Tibial artery (tissue), 4 donors: ENCODE measurements at places on chromosomes 7 and 10.

GRCh38 chr10:62014510-62014909, 113.0 kb downstream of the ARID5B start:
- no peak for DNase-seq

DNA sequence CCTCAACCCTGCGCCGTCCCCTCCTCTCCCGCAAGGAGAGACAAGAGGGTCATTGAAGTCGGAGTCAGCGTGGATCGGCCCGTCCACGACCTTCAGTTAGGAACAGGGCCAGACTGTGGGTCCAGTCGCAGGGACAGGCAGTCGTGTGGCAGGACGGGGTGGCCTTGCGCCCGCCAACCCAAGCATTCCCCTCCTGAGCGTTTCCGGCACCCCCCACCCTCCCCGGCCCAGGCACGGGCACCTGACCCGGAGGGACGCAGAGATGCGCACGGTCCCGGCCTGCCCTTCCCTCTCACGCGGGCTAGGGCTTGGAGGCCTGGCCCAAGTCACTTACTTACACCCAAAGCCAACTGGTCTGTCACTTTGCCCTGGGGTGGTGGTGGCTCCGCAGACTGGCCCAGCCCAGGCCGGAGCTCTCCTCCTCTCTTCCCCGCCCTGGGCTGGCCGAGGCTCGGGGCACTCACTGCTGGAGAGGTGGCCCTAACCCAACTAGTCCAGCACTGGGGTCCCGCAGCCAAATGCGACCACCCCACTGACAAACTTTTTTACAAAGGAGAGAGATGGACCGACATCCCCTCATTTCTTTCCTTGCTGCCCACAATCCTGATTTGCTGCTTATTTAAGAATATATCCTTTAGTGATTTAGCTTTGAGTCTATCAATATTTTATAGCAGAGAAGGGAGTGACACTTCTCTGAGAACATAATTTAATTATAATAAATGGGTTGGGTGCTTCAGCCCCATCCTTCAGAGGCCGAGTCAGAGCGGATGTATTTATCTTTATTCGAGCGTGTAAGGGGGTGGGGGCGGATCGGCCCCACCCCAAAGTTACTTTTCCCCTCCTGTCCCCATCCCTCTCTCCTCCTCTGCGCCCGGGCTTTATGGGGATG, 1.2 kb upstream of the UNCX start:
- DNase-seq: no peak

GRCh38 chr7:44279731-44280505, 45.5 kb downstream of the CAMK2B start:
- DNase-seq: peak; percentile 7

DNA sequence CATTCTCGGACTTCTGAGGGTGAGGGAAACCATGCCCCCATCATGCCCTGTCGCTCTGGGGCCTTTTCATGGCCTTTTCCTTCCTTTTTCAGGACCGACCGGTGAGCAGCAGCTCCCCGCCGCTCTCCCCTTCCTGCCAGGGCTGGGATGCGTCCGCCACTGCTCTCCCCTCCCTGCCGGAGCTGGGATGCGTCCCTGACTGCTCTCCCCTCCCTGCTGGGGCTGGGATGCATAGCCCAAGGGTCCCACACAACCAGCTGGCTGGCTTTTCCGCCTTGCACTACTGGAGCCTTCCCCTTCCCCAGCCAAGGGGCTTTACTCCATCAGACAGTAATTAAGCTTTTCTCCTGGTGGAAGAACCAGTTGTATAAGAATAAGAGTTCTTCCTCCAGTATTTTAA, 129.7 kb upstream of the COBL start:
- DNase-seq: no peak

GRCh38 chr10:69965086-69965485, 87.6 kb upstream of the MACROH2A2 start:
- DNase-seq: no peak

DNA sequence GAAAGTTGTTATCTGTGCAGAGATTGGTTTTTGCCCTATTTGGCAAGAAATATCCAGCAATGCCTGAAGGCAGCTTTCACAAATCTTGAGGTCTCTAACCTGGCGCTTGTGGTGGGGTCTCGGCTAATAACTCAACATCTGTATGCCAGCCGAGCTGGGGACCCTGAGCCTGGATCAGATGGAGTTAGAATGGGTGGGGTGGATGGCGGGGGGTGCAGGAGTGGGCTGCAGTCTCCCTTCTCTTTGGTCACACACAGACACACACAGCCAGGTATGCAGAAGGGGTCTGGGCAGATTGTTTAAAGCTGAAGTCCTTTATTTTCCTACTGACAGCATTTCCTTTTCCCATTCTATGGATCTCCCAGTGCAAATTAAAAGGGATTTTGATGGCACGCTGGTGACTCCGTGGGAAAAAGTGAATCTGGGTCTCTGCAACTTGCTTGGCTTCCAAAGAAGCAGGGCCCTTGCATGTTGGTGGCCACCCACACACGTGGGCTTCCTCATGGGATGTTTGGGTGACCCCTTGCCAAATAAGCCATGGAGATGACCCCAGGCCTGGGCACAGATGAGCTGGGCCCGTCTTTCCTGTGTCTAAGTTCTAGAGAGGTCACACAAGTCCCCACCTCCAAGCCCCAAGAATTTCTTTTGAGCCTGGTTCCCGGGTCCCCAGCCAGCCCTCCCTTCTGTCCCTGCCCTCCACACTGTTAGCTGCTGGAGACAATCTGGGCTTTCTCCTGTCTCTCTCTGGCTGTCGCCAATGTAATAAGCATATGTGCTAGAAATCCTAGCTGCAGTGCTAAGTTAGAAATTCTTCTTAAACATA, 39.9 kb upstream of the EMX2 start:
- peak; percentile 13 for DNase-seq

- DNase-seq: no peak
Observed at GRCh38 chr7:31950091-31950755, 120.0 kb downstream of the PDE1C start.

GRCh38 chr7:18503126-18503866, 7.7 kb downstream of the HDAC9 start:
- DNase-seq: no peak

GRCh38 chr10:12780634-12781601, 220.6 kb downstream of the CCDC3 start:
- DNase-seq: no peak

DNA sequence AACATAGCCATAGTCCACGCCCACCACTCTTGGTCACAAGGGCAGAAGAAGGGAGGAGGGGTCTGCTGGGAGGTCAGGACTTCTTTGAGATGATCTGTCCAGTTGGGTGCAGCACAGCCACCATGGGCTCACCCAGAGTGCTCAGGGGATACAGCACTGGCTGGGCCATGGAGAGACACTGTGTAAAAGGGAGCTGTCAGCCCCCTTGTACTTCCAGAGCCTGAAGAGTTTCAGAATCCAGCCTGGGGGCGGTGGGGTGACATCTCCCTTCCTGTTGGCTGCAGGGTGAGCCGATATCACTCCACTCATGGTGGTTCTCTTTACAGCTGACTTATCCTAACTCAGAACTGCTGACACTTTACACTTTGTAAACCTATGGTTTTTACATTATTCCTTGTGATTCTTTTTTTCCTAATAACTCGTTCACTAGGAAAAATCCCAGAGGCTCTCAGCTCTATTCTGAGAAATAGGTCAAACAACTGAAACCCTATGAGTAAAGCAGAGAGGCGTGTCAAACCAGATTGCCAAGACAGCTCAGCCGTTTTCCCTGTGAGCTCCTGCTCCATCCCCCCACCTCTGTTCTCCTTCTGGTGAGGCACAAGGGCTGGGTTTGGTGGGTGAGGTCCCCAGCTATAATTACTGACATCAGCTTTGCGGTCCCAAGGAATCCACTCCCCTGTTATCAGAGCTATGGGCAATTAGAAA, 3.2 kb upstream of the MRPS24 start:
- peak; percentile 81 for DNase-seq

- no peak for DNase-seq
Observed at GRCh38 chr7:148214101-148214500, 376.5 kb upstream of the C7orf33 start.

- DNase-seq: peak; percentile 48
Observed at GRCh38 chr7:85184599-85185423, 2.0 kb downstream of the SEMA3D start.

DNA sequence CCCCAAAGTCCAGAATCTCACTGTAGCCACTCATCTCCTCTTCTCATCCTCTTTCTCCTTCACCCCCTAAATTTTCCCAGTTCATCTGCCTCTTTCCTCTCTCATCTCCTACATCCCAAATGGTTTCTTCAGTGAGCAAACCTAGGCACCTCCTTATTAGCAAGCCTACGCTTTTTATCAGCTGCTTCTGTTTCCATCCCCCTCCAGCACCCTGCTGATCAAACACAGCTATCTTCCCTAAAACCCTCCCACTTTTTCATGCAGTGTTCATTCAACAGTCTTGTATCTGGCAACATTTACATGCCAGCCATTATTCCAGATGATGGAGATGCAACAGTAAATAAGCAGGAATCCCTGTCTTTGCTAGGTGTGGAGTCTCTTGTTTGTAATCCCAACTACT, 3.3 kb upstream of the ABRAXAS2 start:
- no peak for DNase-seq

GRCh38 chr10:60414111-60414510, 24.4 kb upstream of the ANK3 start:
- no peak for DNase-seq

GRCh38 chr10:113802997-113803396, 50.9 kb downstream of the DCLRE1A start:
- no peak for DNase-seq

DNA sequence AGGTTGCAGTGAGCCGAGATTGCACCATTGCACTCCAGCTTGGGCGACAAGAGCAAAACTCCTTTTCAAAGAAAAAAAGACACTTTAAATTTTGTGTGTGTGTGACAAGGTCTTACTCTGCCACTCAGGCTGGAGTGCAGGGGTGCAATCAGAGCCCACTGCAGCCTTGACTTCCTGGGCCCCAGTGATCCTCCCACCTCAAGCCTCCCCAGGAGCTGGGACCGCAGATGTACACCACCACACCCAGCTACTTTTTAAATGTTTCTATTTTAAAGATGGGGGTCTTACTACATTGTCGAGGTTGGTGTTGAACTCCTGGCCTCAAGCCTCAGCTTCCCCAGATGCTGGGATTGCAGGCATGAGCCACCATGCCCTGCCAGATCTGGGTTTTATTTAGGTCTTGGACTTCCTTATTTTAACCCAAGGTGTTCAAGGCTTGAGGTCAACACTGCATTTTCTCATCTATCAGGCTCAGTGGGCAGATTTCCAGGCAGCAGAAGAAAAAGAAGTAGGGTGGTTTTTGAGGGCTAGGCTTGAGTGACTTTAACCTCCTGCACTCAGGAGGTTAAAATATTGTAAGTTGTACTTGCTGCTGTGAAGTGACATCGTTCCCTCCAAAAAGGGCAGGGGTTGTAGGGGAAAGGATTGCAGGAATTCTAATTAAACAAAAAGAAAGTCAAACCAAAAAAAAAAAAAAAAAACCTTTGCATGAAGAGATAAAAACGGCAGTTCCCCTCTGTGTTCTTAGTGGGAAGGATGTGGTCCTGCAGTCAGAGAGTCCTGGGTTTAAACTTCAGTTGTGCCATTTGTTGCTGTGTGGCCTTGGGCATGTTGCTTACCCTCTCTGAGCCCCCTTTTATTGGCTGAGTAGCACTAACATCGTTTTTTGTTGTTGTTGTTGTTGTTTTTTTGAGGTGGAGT, 71.5 kb downstream of the CARD11 start:
- no peak for DNase-seq

DNA sequence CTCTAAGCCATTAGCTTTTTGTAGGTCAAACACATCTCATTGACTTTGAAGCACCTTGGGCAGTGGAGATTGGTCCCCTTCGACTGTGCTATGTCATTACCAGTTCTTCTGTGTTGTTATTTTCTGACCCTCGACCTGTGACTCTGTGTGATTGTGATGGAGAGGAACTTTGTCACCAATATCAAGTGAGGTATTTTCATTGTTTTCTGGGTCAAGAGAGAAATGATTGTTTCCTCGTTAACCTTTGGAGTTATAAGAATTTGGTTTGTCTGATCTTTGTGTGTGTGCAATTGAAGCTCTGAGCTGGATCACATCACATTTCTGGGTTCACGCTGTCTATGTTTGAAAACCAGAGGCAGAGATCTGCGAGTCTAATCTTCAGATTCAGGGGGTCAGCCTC, 432.2 kb upstream of the KLF6 start:
- DNase-seq: no peak

DNA sequence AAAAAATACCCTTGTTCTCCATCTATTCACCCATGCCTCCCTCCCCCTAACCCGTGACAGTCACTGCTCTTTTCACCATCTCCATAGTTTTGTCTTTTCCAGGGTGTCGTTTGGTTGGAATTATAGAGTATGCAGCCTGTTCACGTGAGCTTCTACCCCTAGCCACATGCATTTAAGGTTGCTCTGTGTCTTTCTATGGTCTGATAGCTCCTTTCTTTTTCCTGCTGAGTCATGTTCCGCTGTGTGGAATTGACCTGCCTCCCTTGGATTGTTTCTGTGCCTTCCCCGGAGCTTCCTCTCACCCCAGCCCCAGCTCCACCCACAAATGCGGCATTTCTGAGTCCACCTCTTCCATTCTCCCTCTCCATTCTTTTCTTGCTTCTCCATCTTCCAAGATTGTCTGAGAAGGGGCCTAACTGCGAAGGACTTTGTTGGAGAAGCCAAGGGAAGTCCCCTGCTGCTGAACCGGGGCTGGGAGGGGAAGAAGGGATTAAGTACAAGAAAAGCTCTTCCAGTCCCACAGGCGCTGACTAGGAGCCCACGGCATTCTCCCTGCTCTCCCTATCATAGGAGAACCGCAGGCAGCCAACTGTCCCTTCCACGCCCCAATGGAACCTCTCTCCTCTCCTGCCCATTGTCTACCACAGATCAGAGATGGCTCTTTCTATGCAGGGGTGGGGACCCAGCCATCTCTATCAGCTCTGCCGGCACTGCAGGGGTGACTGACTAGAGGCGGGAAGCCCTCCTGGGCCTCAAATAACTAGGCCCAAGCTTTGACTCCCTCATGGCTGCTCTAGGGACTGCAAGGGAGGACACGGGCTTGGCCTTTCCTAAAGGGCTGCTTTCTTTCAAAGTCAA, 87.5 kb upstream of the ANLN start:
- DNase-seq: peak; percentile 60

DNA sequence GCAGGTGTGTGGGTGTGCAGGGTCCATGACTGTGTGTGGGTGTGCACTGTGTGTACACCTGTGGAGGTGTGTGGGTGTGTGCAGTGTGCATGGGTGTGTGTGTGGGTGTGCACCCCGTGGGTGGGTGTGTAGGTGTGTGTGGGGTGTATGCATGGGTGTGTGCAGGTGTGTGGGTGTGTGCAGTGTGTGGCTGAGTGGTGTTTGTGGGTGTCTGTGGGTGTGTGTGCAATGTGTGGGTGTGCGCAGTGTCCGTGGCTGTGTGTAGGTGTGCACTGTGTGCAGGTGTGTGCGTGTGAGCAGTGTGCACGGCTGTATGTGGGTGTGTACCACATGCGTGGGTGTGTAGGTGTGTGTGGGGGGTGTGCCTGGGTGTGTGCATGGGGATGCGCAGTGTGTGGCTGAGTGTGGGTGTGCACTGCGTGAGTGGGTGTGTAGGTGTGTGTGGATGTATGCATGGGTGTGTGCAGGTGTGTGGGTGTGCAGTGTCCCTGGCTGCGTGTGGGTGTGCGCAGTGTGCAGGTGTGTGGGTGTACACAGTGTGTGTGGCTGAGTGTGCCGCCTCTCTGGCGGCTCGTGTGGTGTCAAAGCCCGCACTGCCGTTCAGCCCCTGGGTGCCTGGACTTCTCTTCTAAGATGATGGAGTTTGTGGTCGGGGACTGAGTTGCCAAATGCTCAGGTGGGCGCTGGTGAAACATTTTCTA, 208.3 kb downstream of the DNAJB6 start:
- DNase-seq: peak; percentile 11
